ENCODE measurements at places on chromosomes 1 and 21.
A peak's percentile ranks its signal among the peaks of the same experiment; 100 is the strongest.

DNA sequence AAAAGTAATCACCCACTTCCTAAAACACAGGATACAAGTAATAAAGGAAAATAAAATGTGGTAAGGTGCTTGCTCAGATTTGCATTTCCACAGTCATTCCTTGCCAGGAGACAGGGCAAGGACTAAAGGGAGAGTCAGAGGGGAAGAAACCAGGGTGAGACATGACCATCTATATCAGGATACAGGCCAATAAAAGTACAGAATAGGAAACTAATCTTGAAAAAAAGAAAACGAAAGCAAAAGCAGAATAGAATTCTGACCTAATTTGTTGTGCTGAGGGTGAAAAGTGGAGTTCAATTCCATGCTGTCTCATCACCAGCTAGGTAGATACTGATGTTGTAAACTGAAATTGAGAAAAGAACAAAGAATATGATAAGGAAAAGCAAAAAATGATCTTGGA, 27.3 kb downstream of the JMJD4 start:
- DNase-seq, result no peak

GRCh38 chr1:231052777-231053176, 12.7 kb upstream of the FAM89A start:
- no peak for DNase-seq

- DNase-seq, result no peak
Observed at GRCh38 chr1:219072329-219072728, 101.3 kb upstream of the LYPLAL1 start.

DNA sequence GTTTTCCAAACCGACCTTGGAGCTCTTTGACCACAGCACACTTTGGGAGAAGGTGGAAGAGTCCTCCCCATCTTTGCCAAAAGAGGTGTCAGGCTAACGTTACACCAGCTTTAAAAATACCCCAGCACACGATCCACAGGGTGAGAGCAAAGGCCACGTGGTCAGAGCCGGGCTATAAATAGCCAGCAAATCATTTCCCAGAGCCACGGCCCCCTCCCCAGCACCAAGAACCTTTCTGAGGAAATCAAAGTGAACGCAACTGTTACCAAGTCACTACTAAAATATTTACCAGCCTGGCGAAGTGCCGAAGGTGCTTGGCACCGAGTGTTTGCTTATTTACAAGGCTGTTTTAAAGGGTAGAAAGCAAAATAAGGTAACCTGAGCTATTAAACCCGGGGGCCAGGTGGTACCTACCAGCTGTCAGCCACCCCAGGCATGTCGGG, 72.4 kb downstream of the CASZ1 start:
- DNase-seq, result peak; percentile 89

DNA sequence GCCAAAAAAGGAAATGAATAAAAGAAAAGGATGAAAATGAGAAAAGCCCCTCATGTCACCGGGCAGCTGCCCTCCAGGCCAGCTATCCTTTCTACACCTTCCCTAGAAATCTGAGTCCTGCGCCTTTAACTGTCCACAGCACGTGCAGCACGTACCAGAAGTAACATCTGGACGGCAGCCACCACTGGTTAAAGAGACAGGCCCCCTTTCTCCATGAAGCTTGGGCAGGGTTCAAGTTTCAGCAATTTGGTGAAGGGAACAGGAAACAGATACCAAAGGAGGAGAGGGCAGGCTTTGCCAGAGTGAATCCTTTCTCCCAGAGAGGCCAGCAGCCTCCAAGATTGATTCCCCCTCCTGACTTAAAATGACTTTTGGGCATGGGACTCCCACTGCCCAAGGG, 3.6 kb upstream of the KIAA2013 start:
- peak; percentile 73 for DNase-seq

DNA sequence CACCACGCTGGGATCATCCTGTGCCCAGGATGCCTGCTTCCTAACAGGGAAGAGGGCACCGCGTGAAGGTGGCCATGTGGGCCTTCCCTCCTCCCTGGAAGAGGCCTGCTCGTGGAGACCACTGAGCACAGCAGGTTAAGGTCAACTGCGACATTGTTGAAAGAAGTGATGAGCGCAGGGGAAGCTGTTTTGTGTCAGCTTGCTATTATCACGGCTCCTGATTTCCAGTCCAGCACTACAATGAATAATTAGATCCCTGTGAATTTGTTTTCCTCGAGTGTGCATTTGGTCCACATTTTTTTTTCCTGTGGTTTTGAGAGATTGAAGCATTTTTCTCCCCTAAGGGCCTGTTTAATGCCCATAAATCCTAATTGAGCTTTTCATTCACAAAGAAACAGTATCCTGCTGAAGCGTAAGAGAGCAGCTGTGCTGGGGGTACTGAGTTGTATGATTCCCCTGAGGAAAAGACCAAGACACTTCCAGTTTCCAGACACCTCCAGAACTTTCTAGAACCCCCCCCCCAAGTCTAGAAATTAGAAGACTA, 204.9 kb downstream of the KCNJ6 start:
- no peak for DNase-seq

DNA sequence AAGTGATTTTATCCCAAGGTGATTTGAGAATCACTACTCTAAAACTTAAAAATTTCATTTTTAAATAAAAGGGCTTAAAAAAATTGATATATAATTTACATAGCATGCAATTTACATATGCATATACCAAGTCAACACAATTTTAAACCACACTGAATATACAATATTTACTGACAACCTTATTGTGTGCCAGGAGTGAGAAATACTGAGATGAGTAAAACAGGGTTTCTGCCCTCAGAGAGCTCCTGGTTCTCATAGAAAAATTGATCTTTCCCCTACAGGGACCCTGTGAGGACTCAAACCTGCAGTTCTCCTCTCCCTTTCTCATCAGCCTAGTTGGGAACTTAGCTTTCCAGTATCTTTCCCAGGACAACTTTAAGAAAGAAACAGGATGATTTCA, 27.0 kb downstream of the PLPP3 start:
- no peak for DNase-seq

DNA sequence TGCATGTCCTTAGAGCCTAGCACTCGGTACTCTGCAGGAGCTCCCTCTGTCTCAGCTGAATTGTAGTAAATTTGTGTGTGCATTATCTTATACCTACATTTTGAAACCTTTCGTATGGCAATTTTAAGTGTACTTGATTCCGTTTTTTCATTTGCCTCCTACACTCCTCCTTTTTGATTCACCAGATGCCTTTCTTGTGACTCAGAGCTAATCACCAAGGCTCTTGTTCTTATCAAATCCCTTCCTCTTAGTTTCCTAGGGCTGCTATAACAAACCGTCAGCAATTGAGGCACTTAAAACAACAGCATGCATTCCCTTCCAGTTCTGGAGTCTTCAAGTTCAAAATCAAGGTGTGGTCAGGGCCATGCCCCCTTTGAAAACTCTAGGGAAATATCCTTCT, 261.0 kb downstream of the ASTN1 start:
- DNase-seq, result no peak

GRCh38 chr1:93779540-93780165, 98.0 kb upstream of the BCAR3 start:
- DNase-seq, result no peak

DNA sequence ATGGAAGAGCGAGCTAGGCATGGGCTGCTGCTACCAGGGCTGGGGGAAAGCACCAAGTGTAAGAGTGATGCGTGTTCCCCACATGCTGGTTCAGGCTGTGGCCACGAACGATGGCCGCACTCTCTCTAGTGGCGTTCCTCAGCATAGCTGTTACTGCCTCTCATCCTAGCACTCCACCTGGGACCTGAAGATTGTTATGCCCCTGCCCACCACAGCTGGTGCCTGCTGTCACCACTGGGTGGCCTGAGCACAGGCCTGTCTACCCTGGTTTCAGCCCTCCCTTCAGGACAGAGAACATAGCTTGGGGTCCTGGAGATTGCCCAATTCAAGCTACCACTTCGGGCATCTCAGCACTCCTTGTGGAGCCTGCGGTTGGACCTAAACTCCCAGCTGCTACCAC, 80.1 kb upstream of the PDC start:
- DNase-seq, result no peak

- DNase-seq, result no peak
Observed at GRCh38 chr1:226132728-226133503, 53.6 kb downstream of the ACBD3 start.

GRCh38 chr21:17612023-17612564, 607 bp downstream of the BTG3 start:
- DNase-seq, result peak; percentile 55
